CD8-positive, alpha-beta memory T cell (primary cell): ENCODE measurements at places on chromosomes 11 and 22. TPM values are rescaled to one million over a fixed set of nuclear protein-coding genes. Genes with fewer than 3 reads are reported as not detected.

The C11orf97 gene
- not detected for polyA plus RNA-seq

The SGSM1 gene
- polyA plus RNA-seq: 0.28 TPM

The TYMP gene
- 17.5 TPM for polyA plus RNA-seq

The LGR4 gene
- polyA plus RNA-seq: 0.07 TPM

DNA sequence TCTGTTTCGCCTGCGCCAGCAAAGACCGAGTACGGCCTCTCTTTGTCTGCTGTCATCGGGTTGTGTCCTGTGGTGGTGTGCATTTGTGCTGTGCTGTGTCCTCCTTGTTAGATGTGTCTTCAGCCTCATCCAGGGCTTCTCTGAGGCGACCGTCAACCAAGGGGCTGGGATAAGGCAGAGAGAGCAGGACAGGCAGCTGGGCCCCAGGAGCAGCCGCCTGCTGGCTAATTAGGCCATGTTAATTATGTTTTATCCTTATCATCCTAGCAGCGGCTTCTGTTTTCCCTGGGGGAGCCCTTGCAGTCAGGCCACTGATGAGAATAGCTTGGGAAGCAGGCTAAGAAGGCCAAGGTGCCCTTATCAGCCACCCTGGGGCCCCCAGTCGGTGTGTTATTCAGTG is 40.7 kb upstream of the TTC12 start:
- DNase-seq: no peak
- no peak overlapping the region for H3K4me3 ChIP-seq
- H3K36me3 ChIP-seq: no peaks in the 10 kb centered on the region
- no peaks in the 10 kb centered on the region for H3K4me1 ChIP-seq

DNA sequence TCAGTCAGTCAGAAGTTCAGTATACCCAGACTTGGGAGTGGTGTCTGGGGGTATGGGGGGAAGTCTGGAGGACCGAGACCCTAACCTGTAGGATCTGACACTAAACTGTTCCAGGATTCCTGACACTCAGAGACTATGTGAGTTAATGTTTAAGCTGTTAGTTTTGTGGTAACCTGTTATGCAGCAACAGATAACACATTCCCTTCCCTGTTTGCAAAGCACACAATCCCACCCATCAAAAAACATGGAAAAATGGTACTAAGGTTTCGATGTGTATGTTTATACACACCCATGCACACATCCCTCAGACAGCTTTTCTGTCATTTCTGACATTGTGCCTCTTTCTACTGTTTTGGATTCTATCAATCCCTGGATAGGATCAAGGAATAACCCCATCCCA is 27.6 kb downstream of the ZNF280B start:
- H3K4me1 ChIP-seq: no peaks in the 10 kb centered on the region
- no peak for DNase-seq
- no peaks in the 10 kb centered on the region for H3K36me3 ChIP-seq
- no peak overlapping the region for H3K27ac ChIP-seq
- H3K4me3 ChIP-seq: no peak overlapping the region
- H3K27me3 ChIP-seq: no peaks in the 10 kb centered on the region

- no peaks in the 10 kb centered on the region for H3K4me1 ChIP-seq
- H3K27ac ChIP-seq: no peak overlapping the region
- H3K36me3 ChIP-seq: no peaks in the 10 kb centered on the region
- H3K27me3 ChIP-seq: no peaks in the 10 kb centered on the region
- DNase-seq: no peak
- H3K4me3 ChIP-seq: no peak overlapping the region
Observed at GRCh38 chr11:34189191-34189590, 83.8 kb downstream of the NAT10 start.

- no peak overlapping the region for H3K27ac ChIP-seq
- DNase-seq: no peak
- no peaks in the 10 kb centered on the region for H3K27me3 ChIP-seq
- H3K36me3 ChIP-seq: no peaks in the 10 kb centered on the region
- H3K4me1 ChIP-seq: peaks cover 5% of the 10 kb centered on the region
Observed at GRCh38 chr11:43688394-43688793, 7.9 kb downstream of the HSD17B12 start.

- H3K36me3 ChIP-seq: no peaks in the 10 kb centered on the region
- H3K27ac ChIP-seq: no peak overlapping the region
Observed at GRCh38 chr11:44661311-44661717, 65.4 kb upstream of the TSPAN18 start.

DNA sequence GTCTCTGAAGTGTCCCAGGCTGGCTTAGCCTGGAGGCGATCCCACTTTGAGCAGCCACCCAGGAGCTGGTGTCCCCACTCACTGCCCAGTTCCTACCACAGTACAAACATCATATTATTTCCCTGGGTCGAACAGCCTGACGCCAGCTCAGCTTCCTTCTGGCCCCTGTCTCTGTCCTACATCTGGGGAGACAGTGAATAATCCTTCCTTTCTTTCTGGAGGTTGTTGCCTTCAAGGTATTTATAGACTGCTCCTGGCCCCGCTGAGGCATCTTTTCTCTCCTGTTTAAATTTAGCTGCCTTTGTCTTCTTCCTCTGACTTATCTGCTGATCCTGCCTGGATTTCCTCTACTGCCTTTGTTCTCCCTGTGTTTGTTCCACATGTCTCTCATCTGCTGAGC is 56.8 kb upstream of the LRRC55 start:
- no peak overlapping the region for H3K4me3 ChIP-seq
- no peaks in the 10 kb centered on the region for H3K27me3 ChIP-seq
- H3K27ac ChIP-seq: no peak overlapping the region
- no peak for DNase-seq
- no peaks in the 10 kb centered on the region for H3K4me1 ChIP-seq

DNA sequence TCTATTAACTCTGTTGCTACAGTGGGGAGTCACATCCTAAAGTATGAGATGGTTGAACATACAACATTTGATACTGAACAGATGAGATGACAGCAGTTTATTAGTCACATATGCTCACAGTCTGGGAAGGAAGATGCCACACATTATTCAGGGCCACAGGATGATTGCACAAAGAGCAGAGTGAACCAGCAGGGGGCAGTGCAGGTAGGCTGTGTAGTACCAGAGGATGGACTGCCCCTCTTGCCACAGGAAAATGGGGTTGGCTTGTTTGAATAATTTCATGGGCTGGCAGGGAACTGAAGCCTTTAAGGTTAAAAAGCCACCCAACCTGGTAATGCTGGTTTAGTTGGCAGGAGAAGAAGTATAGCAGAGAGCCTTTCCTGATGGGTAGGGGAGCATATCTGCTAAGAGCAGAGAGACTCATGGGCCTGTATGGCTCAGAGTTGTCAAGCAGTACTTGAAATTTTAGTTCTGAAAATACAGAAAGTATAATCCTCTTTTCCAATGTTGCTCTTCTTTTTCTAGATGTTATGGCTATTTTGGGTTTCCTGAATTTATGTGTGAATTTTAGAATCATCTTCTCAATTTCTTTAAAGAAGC is 180.4 kb upstream of the B3GAT1 start:
- H3K27ac ChIP-seq: no peak overlapping the region
- H3K36me3 ChIP-seq: no peaks in the 10 kb centered on the region
- DNase-seq: no peak

DNA sequence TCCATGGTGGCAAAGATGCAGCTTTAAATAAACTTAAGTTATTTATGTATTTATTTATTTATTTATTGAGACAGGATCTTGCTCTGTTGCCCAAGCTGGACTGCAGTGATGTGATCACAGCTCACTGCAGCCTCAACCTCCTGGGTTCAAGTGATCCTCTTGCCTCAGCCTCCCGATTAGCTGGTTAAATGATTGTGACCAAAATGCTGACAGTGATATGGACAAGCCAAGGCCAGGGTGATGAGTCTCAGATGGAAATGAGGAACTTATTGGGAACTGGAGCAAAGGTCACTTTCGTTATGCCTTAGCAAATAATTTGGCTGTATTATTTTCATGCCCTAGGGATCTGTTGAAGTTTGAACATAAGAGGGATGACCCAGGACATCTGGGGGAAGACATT is 9.3 kb upstream of the LRP5 start:
- peak; percentile 8 for DNase-seq
- no peaks in the 10 kb centered on the region for H3K36me3 ChIP-seq
- no peaks in the 10 kb centered on the region for H3K4me1 ChIP-seq

DNA sequence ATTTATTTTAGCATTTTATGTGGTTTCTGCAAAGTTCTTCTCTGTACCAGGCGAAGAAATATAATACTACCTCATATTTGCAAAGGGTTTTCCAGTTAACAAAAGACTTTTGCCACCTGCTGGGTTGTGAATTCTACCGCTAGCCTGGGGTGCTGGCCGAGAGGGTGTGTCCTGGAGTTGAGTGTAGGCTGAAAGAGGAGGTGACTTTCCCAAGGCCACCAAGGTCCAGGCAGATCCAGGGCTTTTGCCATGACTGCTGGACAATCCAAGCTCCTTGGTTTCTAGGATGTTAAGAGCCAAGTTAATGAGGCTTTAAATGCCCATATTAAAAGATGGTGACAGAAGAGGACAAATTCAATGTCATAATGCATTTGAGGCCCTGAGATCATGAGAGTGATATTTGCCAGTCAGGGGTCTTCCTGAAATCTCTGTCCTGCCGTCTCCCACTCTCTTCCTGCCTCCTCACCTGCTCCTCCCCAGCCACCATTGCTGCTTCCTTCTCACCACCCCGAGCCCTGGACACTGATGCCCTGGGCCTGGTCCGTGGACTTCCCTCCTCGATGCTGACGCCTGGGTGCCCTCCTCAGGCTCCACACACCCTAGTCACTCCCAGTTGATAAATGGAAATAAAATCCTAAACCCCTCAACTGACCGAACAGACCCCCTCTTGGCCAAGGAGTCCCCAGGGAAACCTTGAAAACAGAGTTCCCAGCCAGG is 825.6 kb downstream of the TBC1D22A start:
- no peaks in the 10 kb centered on the region for H3K27me3 ChIP-seq
- H3K4me1 ChIP-seq: no peaks in the 10 kb centered on the region
- H3K4me3 ChIP-seq: no peak overlapping the region
- no peak for DNase-seq
- no peaks in the 10 kb centered on the region for H3K36me3 ChIP-seq
- H3K27ac ChIP-seq: no peak overlapping the region

DNA sequence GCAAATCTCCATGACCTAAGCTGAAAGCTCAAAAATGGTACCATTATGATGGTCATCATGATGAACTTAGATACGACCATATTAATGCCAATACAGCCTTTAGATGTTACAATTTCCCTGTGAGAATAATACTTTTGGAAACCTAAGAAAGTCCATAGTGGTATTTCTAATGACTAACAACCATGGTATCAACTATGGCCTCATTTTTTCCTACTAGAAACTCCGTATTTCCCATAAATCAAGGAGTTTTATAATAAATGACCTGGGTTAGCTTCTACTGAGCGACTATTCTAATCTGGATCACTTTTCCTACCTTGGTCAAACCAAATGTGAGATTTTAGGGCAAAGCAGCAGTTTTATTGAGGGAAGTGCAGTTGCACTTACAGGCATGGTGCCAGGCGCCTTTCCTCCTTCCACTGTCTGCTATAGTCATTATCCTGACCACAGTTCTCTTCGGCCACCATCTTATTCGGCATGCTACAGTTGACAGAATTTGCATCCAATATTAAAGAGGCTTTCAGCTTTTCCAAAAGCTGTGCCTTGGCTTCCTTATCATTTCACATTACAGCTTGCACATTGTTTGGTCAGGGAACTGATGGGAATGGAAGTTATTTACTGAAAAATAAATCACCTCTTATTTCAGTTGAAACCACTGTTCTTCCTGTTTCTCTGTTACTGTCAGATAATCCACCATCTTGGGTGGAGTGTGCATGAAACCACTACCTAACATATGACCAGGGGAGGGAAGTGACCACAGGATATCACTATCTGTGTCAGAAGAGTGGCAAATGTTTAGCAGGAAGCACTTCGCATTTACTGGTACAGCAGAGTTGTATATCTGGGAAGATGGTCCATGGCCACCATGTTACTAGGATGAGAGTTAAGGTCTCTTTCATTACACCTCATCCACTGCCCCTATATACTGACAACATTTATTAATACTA is 74.5 kb upstream of the PICALM start:
- peak; percentile 27 for DNase-seq
- H3K4me3 ChIP-seq: peak overlapping the region; percentile 27
- no peaks in the 10 kb centered on the region for H3K27me3 ChIP-seq
- peaks cover 59% of the 10 kb centered on the region for H3K4me1 ChIP-seq
- peak overlapping the region; percentile 45 for H3K27ac ChIP-seq
- no peaks in the 10 kb centered on the region for H3K36me3 ChIP-seq

DNA sequence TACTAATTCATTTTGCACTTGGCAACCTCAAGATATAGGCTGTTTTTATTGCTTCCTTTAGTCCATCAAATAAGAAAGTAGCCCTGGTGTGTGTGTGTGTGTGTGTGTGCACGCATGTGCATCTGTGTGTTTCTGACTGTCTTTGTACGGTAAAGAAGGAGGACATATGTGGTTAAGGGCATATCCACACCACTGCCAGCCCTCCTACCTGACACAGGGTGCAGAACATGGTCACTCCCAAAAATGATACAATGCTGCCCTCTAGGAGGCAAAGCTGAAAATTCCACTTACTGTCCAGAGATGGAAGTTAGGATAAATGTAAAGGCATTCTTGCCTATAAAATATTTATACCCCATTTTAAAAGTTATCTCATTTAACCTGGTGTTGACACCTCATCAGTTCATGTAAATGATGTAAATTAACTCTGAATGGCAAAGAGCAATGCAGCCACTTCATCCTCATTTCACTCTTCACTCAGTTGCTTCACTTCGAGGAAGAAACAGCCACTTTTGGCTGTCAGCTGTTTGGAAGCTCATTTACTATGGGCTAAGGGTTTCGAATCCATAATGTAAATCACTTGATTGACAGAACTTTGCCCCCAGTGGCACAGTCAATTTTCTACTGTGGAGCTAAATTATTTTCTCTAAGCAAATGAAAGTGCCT is 83.1 kb upstream of the MTNR1B start:
- H3K4me3 ChIP-seq: no peak overlapping the region
- DNase-seq: no peak
- H3K27me3 ChIP-seq: no peaks in the 10 kb centered on the region
- no peaks in the 10 kb centered on the region for H3K36me3 ChIP-seq
- no peak overlapping the region for H3K27ac ChIP-seq

DNA sequence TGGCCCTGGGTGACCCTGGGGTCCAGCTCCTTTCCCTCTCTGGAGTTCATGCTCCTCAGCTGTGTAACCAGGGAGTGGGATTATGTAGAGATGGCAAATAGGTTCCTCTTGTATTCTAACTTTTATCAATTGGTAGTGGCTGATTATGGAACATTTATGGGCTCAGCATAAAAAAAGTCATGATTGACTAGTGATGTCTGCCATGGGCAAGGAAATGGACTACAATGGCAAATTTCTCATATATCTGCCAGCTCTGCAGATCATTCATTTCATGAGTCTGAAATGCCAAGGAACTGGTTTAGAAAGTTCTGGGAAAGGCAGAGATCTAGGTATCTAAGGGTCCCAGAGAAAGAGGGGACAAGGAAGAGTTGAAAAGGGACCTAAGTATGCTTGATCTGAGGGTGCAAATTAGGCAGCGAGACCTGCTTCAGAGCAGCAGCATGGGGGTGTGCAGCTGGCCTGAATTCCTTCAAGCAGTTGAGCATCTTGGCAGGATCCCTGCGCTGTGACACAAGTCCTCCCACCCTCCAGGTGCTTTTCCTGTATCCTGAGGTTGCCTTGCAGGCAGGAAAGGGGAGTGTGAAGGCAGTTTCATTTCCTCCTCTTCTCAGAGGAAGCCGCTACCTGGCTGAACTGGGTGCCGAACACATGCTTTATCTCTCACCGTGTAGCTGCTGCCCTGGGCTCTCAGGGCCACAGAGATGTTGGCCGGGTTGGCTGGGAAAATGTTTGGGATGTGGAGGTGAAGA is 10.4 kb downstream of the SLC15A3 start:
- H3K27ac ChIP-seq: no peak overlapping the region
- no peak overlapping the region for H3K4me3 ChIP-seq
- no peaks in the 10 kb centered on the region for H3K36me3 ChIP-seq
- no peak for DNase-seq
- no peaks in the 10 kb centered on the region for H3K4me1 ChIP-seq
